ENCODE measurements at places on chromosomes 1 and 21. TPM values are rescaled to one million over a fixed set of nuclear protein-coding genes. Genes with fewer than 3 reads are reported as not detected.

The DNTTIP2 gene
- 19.9 TPM for total RNA-seq

The C21orf58 gene
- total RNA-seq, result 5.0 TPM

The MPL gene
- not detected for total RNA-seq

The HPCAL4 gene
- not detected for total RNA-seq

The ELAPOR1 gene
- total RNA-seq, result 0.13 TPM

The ST6GALNAC3 gene
- 4.7 TPM for total RNA-seq

The FMOD gene
- total RNA-seq, result 4.7 TPM

The IGSF9 gene
- total RNA-seq, result 0.13 TPM

The TSTD1 gene
- 14.6 TPM for total RNA-seq

The TMEM61 gene
- 0.26 TPM for total RNA-seq

The UBL4B gene
- not detected for total RNA-seq

The C1QTNF12 gene
- 0.88 TPM for total RNA-seq

The RPTN gene
- total RNA-seq, result not detected

The PCAT6 gene
- 0.65 TPM for total RNA-seq

The NLRP3 gene
- 0.32 TPM for total RNA-seq

The VANGL1 gene
- 12.4 TPM for total RNA-seq

The RPE65 gene
- total RNA-seq, result 0.32 TPM

The XCL1 gene
- not detected for total RNA-seq

The TCHHL1 gene
- not detected for total RNA-seq

The RGL1 gene
- total RNA-seq, result 21.4 TPM

The SLAMF1 gene
- not detected for total RNA-seq

The PSRC1 gene
- total RNA-seq, result 31.3 TPM

The CLCNKB gene
- total RNA-seq, result not detected

The L1TD1 gene
- total RNA-seq, result 0.78 TPM
